MG63 (cell line): ENCODE measurements at places on chromosomes 7 and 10. TPM values are rescaled to one million over a fixed set of nuclear protein-coding genes. Genes with fewer than 3 reads are reported as not detected.

GRCh38 chr10:60973086-60973485, 29.1 kb upstream of the RHOBTB1 start:
- DNase-seq: no peak

ARPC1B gene
- 164 and 230 TPM in 2 replicates for total RNA-seq

GRCh38 chr7:84249656-84250055, 55.1 kb upstream of the SEMA3A start:
- DNase-seq: no peak

CYP2C19 gene
- not detected in 2 replicates for total RNA-seq

GRCh38 chr7:30502470-30503251, 2.0 kb downstream of the GGCT start:
- DNase-seq: no peak

LRRC18 gene
- total RNA-seq: not detected in 2 replicates

ACSL5 gene
- 3.2 and 6.5 TPM in 2 replicates for total RNA-seq

DNA sequence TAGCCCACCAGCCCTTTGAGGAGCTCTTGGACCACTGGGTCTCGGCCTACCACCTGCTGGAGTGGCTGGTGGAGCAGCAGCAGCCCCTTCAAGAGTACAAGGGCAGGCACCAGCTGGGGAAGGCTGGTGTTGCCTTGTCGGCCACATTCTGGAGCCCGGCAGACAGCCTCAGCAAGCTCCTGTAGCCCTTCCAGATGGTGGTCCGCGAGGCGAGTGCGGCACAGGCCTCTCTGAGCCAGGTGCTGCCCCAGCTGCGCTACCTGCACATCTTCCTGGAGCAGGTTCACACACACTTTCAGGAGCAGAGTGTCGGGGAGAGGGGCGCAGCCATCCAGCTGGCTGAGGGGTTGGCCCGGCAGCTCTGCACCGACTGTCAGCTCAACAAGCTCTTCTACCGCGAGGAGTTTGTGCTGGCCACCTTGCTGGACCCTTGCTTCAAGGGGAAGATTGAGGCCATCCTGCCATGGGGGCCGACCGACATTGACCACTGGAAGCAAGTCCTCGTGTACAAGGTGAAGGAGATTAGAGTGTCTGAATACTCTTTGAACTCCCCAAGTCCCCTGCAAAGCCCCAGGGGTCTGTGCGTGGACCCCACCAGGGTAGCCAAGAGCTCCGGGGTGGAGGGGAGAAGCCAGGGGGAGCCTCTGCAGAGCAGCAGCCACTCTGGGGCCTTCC, 7.0 kb upstream of the ACTR3C start:
- no peak for DNase-seq

DNA sequence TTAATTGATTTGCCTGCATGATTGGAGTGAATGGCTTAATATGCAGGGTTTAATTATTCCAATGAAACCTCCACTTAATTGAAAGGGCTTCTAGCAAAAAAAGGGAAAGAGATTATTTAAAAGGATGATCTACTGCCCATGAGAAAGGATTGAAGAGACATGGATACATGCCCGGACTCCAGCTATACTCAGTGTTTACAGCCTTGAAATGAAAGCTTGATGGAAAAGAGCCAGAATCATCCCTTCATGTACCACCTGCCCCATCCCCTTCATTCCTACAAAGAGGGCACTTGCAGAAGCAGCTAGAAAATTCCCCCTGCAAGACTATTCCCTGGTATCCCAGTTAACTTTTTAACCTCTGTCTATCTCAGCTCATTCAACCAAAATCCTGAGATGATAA, 78.4 kb downstream of the CARD11 start:
- DNase-seq: no peak

- no peak for DNase-seq
These were observed 78.8 kb downstream of the RALA start for GRCh38 chr7:39702133-39702532.

DNA sequence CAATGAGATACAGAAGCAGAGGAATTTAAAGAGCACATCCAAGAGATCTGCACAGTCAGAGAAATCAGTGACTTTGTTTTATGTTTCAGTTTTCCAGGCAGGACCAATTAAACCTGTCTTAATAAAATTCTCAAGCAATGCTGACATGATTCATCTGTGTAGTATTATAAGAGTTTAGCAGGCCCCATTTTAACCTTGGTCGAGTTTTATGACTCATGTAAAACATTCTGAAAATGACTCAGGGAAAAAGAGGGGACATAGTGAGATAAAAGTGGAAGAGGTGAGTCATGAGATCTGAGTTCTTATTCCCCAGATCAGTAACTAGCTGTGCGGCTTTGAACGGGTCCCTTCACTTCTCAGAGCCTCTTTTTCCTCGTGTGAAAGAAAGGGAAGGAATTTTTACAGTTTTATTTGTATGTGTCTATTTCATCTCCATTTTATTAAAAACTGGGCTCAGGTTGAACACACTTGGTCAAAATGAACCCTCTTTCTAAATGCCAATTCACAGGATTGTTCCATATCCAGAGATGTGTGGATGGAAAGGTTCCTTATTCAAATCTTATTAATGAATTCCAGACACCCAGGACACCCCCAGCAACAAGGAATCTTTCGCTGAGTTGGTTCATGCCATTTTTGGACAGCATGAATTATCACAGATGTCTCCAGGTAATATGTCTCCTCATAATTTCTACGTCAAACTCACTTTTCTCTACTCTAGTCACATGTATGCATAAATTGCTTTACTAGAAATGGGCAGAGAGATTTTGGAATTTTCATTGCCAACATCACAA, 143.2 kb downstream of the JAZF1 start:
- peak; percentile 38 for DNase-seq

PLEKHS1 gene
- total RNA-seq: not detected in 2 replicates

GRCh38 chr10:70927189-70927943, 39.0 kb upstream of the PCBD1 start:
- peak; percentile 31 for DNase-seq

- DNase-seq: no peak
These were observed 518 bp downstream of the AGFG2 start for GRCh38 chr7:100539436-100540006.

GRCh38 chr7:24881623-24882022, 98.4 kb downstream of the OSBPL3 start:
- peak; percentile 30 for DNase-seq

DNA sequence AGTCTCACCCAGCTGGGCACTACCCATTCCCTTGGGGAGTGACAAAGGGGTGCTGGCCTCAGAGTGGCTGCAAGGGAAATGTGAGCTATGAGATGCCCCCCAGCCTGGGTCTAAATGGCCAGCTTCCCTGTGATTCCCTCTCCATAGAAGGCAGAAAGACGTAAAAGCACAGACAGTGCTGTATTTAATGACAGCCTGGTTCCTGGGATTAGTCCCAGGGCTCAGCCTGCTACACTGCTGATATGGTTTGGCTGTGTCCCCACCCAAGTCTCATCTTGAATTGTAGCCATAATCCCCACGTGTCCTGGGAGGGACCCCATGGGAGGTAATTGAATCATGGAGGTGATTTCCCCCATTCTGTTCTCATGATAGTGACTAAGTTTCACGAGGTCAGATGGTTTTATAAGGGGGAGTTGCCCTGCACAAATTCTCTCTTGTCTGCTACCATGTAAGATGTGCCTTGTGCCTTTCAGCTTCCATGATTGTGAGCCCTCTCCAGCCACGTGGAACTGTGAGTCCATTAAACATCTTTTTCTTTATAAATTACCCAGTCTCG, 23.9 kb upstream of the CALN1 start:
- no peak for DNase-seq

DNA sequence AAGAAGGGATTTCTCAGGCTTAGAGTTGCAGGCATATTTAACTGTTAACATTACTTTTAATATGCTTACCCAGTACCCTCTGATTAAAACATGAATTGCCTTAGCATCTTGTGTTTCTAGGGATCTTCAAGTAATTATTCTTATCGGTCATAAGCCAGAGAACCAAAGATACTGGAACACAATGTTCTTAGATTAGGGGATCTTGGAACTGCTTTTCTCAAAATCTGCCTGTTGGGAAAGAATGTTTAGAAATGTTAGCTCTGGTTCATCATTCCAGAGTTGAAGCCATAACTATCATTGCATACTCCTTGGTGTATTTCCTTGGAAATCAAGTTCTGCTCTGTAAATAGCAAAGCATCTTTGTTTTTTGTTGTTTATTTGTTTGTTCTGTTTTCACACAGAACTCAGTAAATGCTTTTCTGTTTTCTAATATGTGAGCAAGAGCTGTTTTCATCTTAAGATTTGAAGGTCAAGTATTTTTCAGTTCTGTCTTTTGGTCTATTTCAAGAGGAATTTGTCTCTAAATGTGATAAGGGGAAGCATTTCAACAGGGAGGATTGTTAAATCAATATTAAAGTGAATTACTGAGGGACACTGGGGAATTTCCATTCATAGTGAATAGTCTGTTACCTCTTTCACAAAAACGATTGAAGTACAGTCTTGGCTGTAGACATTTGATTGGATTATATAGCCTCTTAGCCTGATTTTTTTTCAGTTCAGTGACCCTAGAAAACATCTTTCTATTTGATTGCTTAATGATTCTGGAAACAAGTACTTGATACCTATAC, 103.2 kb upstream of the CYP26C1 start:
- no peak for DNase-seq

GIMAP4 gene
- not detected in 2 replicates for total RNA-seq

SDK1 gene
- total RNA-seq: 1.1 TPM in 1 of 2 replicates, not detected in the other

SLC13A4 gene
- 0.05 TPM in 1 of 2 replicates, not detected in the other for total RNA-seq

- no peak for DNase-seq
These were observed 13.1 kb downstream of the PIP4K2A start for GRCh38 chr10:22701132-22701826.

DNA sequence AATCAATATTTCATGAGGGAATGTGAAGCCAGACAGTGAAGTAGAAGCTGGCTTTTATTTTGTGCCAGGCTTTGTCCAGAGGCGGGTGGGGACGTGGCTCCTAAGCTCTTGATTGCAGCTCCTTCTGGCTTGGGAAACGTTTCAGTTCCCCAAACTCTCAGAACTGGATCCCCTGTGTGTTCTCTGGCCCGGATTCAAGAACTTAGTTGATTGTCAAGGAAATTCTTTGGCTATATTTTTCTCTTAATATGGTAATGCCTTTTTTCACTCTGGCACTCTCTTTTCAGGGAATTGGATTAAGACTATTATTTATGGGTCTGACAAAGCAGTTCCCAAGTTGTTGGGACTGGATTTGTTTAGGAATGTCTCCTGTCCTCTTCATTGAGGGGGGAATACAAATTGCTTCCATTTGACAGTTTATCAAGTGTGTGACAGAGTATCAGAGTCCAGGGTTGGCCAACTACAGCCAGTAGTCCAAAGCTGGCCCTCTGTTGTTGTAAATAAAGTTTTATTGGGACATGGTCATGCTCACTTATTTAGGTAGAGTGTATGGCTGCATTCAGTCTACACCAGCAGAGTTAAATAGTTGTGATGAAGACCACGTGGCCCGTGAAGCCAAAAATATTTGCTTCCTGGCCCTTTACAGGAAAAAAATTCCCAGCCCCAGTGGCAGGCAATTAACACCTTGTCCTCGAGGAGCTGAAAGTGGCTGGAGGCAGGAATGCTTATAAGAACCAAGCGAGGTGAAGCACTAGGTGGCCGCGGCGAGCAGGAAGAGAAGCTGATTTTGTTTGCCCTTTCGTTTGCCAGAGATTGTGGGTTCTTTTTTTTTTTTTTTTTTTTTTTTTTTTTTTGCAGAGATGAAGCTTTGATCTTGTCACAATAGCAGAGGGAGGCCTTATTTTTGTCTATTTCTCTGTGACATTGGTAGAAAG, 34.3 kb downstream of the HTRA1 start:
- DNase-seq: peak; percentile 32

SLC26A3 gene
- not detected in 2 replicates for total RNA-seq

- DNase-seq: no peak
These were observed 101.6 kb downstream of the NKX6-2 start for GRCh38 chr10:132684164-132684891.

ELOVL3 gene
- total RNA-seq: 0.15 TPM in 1 of 2 replicates, not detected in the other

HOGA1 gene
- 5.0 and 6.7 TPM in 2 replicates for total RNA-seq

DNA sequence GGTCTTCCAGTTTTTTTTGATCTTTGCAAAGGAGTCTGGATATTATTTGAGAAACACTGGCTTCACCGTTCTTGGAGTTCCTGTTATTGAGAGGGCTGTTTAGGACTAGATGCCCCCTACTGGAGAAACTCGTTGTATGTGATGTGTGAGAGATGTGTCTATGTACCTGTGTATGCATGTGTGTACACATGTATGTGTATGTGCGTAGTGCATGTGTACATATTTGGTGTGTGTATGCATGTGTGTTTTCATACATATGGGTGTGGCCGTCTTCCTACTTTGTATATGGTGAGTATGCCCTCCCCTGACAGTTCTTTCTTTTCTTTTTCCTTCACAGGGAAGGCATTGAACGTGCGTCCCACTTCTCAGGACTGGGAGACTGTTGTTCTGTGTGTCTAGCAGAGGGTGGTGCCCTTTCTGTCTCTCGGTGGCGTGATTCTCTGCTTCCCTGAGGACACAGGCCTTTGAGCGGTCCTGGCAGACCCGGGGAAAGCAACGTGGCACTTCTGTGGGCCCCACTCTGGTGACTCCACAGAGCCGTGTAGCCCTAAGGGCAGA, 3.0 kb upstream of the CALHM3 start:
- DNase-seq: no peak

DNA sequence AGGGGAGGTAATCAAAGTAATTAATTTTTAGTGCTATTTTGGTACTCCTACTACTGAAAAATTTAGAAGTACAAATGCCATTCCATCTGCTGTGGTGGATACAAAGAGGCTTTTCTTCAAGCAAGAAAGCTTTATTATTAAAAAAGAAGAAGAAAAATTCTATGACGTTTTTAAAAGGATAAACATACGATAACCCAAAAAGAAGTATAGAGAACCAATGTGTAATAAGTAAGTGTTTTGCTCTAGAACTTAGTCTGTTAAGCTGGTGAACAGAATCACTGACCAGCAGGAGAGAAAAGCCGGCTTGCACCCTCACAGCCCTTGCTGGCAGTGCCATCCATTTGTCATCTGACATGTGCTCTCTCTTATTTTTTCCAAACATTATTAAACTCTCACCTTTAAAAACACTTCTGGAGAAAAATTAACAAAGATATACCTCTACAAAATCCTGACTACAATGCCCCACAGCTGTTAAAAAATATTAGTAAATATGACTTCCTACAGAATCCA, 81.5 kb downstream of the SRPK2 start:
- no peak for DNase-seq

CACUL1 gene
- 27.1 and 30.4 TPM in 2 replicates for total RNA-seq

DNA sequence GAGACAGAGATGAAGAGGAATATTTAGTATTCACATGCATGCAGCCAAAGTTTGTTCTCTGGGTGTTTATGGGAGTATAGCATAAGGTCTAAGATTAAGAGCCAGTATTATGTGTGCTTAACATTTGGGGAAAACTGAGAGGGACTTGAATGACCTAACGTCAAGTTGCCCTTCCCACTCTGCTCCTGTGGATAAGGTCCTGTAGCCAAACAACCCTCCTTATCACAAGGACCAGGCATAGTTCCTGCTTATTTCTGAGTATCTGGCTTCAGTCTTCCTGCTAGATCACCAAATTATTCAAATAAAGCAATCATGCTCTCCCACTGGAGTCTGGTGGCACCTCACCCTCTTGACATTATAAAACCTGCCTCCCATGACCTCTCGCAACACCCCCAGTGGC, 137.9 kb upstream of the SEMA3E start:
- no peak for DNase-seq

IKZF1 gene
- not detected in 2 replicates for total RNA-seq
